ENCODE measurements at places on chromosomes 7 and 10. TPM values are rescaled to one million over a fixed set of nuclear protein-coding genes. Genes with fewer than 3 reads are reported as not detected.

DNA sequence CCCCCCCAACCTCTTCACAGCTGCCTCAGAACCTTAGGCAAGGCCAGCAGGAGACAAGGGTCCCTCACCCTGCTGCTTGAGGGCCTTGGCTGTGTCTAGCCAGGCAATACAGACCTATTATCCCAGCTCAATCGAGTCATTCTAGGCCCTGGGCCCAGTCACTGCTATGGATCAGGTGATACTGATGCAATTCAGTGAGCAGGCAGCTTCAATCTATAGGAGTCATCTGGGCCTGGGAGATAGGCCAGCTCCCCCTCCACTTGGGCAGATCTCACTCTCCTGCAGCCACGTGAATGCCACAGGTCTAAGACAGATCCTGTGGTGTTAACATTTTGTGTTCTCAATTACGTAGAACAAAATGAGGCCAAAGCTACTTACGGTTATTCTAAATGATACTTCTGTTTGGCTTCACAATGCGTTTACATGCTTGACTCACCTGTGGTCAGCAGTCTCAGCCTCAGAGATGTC is 68.0 kb upstream of the LRRC4 start:
- no peak for DNase-seq

DNA sequence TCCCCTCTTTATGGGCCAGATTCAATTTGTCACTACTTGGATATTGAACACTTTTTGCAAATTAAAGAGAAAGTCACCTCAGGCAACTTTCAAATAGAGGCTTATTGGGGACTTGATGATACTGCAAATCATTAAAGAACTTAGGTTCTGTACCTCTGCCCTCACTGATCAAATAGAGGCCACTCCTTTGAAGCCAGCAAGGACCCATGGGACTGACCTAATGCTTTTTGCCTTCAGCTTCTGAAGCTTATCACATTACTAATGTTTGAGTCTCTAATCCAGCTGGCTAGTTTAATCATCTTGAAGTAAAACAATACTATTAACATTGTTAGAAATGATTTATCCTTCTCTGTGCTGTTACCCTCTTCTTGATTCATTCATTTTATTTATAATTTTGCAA is 93.0 kb upstream of the ZNF800 start:
- DNase-seq: no peak

GRCh38 chr10:117911684-117912083 is 135.1 kb downstream of the RAB11FIP2 start:
- no peak for DNase-seq

FAM25G gene
- not detected for polyA plus RNA-seq

HTR5A gene
- not detected for polyA plus RNA-seq

HOXA13 gene
- not detected for polyA plus RNA-seq
